ENCODE measurements at places on chromosomes 5 and 9. TPM values are rescaled to one million over a fixed set of nuclear protein-coding genes. Genes with fewer than 3 reads are reported as not detected.

The SNCB gene
- not detected for total RNA-seq

The ACTL7A gene
- total RNA-seq = not detected

The TAF11L10 gene
- total RNA-seq = not detected

The SUSD3 gene
- total RNA-seq = not detected

All from SJSA1 (cell line).